ENCODE measurements at places on chromosomes 5 and 9.

- no peak for DNase-seq
Observed at GRCh38 chr9:114652776-114653555, 4.6 kb downstream of the TEX53 start.

GRCh38 chr5:135141303-135142268, 107.6 kb upstream of the PITX1 start:
- DNase-seq: no peak

GRCh38 chr9:134224127-134224526, 59.8 kb upstream of the RNU6ATAC start:
- no peak for DNase-seq

GRCh38 chr9:134283111-134283515, 43.1 kb upstream of the RXRA start:
- peak; percentile 41 for DNase-seq

DNA sequence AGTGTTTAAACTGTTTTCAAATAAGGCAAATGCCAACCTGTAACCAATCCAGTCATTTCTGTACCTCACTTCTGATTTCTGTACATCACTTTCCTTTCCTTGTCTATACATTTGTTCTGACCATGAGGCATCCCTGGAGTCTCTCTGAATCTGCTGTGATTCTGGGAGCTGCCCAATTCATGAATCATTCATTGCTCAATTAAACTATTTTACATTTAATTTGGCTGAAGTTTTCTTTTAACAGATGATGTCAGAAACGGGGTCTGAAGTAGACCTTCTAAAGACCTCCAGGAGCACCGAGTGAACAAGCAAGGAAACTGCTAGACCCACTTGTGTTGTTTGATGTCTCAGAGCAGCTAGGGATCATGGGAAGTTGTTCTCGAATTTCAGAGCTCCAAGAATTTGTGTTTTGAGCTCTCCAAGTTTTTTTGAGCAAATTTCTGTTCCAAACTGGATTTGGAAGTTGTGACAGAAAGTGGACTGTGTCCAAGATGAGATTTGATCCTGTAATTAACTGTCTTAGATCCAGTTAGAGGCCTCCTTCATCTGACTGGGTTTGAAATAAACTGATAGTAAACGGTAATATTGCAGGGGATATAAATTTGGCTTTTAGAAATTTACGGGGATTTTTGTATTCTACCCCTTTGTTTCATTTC, 490.8 kb upstream of the ST8SIA4 start:
- DNase-seq: peak; percentile 8

DNA sequence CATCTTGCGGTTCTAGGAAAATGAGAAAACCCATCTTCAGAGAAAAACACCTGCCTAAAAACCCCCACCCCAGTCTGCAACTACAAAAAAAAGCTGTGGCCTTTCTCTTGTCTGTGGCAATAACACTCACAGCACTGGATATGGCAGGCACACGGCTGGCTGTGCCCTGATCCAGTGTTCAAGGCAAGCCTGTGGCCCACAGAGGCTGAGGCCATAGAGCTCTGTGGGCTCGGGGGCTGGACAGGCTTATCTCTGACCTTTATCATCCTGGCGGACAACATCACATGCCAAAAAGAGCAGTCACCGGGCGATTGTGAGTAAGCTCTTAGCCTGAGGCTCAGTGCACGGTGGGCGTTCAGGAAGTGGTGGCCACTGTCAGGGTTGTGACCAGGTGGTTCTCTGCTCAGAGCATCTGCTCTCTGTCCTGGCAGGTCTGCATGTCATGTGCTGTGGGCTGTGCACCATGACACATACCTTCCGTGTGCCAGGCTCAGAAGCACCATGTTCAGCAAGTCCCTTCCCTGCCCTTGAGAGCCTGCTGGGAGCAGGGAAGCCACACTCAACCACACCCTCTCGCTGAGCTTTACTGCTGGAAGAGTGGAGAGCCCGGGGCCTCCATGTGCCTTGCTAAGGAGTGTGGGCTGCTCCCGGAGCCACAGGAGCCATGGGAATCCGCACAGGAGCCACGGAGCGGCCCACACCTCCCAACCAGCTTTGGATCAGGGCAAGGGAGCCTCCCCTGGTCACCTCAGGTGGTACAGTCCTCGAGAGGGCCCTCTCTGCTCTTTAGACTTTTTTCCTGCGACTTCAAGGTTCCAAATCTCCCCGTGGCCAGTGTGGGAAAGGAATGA, 34.6 kb upstream of the WDR38 start:
- DNase-seq: no peak

DNA sequence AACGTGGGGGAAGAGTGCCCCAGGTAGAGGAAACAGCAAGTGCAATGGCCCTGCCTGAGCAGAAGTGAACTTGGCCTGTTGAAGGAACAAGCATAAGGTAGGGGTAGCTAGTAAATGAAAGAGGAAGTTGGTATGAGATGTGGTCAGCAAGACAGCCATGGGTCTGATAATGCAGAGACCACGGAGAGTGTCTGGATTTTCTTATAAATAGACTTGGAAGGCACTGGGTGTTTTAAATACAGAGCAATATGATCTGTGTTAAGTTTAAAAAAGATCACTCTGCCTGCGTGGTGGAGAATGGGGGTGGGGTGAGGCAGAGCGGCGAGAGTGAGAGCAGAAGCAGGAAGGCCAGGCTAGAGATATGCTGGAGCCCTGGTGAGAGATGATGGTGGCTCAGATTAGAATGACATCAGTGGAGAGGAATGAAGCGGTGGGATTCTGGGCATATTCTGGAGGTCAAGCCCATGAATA, 4.2 kb downstream of the ADAM19 start:
- DNase-seq: peak; percentile 53

- DNase-seq: no peak
Observed at GRCh38 chr5:27491047-27491446, 452.7 kb upstream of the CDH9 start.

- DNase-seq: no peak
Observed at GRCh38 chr9:71904076-71904475, 6.9 kb downstream of the ABHD17B start.

DNA sequence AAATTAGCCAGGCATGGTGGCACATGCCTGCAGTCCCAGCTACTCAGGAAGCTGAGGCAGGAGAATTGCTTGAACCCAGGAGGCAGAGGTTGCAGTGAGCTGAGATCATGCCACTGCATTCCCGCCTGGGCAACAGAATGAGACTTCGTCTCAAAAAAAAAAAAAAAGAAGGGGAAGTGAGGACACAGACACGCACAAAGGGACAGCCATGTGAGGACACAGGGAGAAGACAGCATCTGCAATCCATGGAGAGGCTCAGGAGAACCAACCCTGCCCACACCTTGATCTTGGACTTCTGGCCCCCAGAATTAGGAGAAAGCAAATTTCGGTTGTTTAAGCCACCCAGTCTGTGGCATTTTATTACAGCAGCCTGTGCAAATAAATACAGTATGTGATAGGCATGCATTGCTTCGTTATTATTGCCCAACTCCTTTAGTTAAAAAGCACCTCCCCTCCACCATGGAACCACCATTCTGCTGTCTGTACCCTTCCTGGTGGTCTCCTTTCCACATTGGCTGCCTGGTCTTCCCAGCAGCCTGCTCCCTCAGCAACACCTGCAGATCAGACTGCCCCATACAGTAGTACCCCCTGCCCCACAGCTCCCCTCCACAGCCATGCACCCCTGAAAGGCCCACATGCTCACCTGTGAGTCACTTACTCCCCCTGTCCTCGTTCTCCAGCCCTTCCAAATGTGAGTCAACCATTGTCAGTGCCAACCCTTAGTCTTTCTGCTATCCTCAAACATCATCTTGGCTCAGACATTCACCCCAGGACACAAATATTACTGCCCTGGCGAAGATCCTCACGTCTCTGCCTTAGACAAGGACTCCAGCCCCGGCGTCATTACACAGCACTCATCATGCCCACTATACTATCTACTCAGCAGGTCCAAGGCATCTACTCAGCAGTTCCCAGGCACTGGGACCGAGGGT, 128.8 kb downstream of the ROR2 start:
- DNase-seq: no peak

GRCh38 chr5:179339081-179339480, 6.2 kb downstream of the ADAMTS2 start:
- no peak for DNase-seq

- no peak for DNase-seq
Observed at GRCh38 chr5:127428276-127428675, 89.2 kb upstream of the PRRC1 start.

GRCh38 chr5:56565283-56565615, 250.1 kb upstream of the MAP3K1 start:
- no peak for DNase-seq

DNA sequence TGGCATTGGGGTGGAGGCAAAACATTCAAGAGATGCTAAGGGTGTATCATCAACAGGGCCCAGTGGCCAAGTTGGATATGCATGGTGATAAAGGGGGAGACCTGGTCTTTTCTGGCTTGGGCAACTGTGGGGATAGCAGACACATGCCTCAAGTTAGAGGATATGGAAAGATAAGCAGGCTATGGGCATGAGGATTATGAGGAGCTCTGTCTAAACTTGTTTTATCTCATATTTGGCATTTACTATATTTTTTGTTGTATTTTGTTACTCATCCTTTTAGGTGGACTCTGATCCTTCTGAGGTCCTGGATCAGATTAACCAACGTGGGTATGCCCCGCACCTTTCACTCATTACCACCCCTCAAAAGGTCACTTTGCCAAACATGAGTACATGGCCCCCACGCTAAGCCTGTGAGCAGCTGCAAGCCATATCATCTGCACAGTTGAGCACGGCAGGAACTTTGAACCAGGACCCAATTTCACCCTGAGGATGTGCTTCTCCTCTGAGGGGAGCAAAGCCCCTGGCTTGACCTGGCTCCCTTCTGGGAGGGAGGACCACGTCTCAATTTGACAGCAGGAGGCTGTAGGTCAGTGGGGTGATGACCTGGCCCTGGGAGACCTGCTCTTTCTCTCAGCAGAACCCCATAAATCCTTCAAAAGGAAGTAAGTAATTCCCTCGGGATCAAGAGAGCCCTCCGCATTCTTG, 71.1 kb upstream of the CD180 start:
- no peak for DNase-seq

GRCh38 chr9:109329638-109330258, 8.9 kb upstream of the EPB41L4B start:
- no peak for DNase-seq

GRCh38 chr9:27022920-27023319, 17.4 kb upstream of the LRRC19 start:
- no peak for DNase-seq

DNA sequence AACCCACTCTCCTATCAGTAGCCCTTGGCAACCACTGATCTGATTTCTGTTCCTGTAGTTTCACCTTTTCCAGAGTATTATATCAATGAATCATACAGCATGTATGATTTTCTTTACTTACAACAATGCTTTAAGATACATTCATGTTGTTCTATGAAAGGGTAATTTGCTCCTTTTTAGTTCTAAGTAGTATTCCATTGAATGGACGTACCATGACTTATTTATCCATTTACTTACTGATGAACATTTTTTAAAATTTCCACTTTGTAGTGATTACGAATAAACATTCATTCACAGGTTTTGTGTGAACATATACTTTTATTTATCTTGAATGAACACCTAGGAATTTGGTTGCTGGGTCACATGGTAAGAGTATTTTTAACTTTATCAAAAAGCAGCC, 620.8 kb downstream of the HTR1A start:
- DNase-seq: no peak

DNA sequence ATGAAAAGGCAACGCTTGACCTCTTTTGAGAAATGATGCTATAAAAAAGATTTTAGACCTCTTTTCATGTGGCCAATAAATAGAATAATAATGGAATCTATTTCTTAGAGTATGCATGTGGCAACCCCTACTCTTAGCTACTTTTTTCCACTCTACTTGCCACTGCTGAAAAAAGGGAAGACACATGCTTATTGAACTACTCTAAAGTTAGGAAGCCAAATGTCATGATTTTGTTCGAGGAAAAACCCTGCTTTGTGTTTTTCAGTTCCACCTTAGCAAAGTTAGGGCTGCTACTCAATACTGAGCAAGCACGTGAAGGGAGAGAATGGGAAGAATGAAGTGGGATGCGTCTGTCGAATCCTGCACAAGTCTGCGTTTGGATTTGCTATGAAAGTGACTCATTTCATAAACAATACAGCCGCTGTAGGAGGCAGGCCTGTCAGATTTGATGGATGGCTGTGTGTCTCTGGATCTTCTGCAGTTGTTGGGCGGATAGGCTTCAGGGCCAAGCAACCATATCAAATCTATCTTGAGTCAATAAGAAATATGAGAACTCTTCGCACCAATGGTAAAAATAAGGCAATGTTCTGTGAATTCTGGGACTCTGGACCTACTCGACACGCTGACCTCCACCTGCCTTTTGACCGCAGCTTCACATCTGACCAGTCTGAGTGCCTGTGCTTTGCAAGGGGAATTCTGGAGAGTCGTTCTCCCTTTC, 333.6 kb downstream of the PIK3R1 start:
- DNase-seq: peak; percentile 68

DNA sequence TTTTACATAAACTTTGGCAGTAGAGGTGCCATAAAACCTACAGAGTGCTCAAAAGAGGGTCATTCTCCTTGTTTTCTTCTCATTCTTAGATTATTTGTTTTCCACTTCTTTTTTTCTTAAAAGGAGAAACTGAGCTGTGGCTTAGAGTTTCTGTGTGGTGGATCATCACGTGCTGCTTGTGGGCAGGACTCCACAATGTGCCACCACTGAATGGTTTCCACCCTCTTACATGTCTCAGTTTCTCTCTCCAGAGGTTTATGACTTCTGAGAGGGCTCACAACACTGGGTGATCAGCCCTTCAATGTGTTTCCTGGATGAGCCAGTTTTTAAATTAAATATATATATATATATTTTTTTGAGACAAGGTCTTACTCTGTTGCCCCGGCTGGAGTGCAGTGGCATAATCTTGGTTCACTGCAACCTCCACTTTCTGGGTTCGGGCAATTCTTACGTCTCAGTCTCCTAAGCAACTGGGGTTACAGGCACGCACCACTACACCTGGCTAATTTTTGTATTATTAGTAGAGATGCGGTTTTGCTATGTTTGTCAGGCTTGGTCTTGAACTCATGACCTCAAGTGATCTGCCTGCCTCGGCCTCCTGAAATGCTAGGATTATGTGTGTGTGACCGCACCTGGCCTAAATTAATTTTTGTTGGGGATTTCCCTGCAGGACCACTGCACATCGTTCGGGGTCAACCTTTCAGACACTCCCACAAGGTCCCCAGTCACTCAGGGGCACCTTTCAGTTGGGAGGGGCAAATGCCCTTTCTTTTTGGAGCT, 3.1 kb upstream of the UNC13B start:
- no peak for DNase-seq
